ENCODE measurements at places on chromosomes 13 and 19. TPM values are rescaled to one million over a fixed set of nuclear protein-coding genes. Genes with fewer than 3 reads are reported as not detected.

Gene TRIM28
- polyA plus RNA-seq: 672 TPM

Gene RDH8
- not detected for polyA plus RNA-seq

Gene TUBA3C
- polyA plus RNA-seq: not detected

Gene JSRP1
- 0.59 TPM for polyA plus RNA-seq

Gene KLF16
- 10.1 TPM for polyA plus RNA-seq

Gene CFAP97D2
- polyA plus RNA-seq: not detected

Gene ZNF20
- 8.6 TPM for polyA plus RNA-seq

Gene ZNF98
- 2.1 TPM for polyA plus RNA-seq

Gene KLF5
- 25.7 TPM for polyA plus RNA-seq

Gene PABPC3
- polyA plus RNA-seq: 1.3 TPM

Gene CNN1
- 4.5 TPM for polyA plus RNA-seq

DNA sequence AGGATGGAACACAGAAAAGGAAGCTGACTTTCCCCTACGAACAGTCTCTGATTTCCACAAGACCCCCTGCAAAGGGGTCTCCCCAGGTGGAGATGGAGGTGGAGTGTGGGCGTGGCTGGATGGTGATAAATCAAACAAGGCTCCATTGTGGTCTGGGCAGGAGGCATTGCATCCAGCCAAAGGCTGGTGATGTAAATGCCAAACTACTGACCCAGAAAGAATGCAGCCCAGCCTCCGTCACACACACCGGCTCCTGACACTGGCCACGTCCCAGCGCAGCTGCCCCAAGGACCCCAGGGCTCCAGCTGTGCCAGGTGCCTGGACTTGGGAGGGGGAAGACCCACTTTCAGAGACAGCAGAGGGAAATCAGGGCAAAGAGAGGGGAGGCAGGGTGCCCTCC lies 6.3 kb downstream of the SLC7A1 start:
- DNase-seq: no peak

GRCh38 chr19:36401475-36401874 lies 17.0 kb downstream of the ZFP82 start:
- DNase-seq: no peak

DNA sequence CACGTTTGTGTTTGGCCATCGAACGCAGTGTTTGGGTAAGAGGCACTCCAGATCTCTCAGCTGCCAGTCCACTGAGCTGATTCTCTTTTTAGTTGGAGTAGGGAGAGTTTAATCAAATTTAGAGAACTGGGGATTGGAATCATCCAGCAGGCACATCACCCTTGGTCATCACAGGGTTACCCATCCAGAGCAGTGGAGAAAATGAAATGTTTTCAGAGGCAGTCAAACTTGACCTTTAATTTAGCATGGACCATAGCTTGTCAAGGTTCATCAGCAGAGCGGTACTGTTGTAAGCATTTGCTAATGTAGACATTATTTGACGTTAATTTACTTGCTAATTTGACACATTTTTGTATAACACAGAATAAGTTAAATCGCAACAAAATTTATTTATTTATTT lies 18.4 kb upstream of the FRY start:
- DNase-seq: no peak

DNA sequence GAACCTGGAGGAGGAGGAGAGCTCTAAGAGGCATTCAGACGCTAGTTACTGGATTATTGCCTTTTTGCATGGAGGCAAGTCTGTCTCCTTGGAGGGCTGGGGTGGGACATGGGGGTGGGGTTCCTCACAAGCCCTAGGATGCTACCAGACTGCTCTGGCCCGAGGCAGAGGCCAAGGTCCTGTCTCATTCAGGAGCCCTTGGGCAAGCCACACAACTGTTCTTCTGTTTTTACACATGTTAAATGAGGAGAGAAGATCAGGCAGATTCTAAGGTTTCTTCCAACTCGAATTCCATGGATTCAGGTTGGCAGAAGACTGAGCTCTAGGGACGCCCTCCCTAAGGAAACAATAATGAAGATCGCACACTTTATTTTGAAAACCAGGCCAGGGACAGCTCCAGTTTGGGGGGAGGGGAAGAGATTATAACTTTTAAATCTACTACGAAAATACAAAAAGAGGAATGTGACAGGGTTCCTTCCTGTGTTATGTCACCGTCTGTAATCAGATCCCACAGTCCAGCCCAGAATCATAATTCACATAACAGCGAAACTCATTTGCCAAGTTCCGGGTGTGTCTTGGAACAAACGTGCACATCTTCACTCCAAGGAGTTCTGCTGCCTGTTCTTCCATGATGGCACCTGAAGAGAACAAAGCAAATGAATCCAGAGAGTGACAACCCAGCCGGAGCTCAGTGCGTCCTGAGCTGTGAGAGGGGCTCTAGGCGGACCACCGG lies 25.2 kb downstream of the IL17D start:
- no peak for DNase-seq

- DNase-seq: no peak
Observed at GRCh38 chr13:111604097-111604496, 283.7 kb downstream of the TEX29 start.

GRCh38 chr19:38023671-38024541 lies 116.9 kb downstream of the SIPA1L3 start:
- no peak for DNase-seq

- no peak for DNase-seq
Observed at GRCh38 chr19:7104747-7105447, 35.4 kb downstream of the ZNF557 start.

DNA sequence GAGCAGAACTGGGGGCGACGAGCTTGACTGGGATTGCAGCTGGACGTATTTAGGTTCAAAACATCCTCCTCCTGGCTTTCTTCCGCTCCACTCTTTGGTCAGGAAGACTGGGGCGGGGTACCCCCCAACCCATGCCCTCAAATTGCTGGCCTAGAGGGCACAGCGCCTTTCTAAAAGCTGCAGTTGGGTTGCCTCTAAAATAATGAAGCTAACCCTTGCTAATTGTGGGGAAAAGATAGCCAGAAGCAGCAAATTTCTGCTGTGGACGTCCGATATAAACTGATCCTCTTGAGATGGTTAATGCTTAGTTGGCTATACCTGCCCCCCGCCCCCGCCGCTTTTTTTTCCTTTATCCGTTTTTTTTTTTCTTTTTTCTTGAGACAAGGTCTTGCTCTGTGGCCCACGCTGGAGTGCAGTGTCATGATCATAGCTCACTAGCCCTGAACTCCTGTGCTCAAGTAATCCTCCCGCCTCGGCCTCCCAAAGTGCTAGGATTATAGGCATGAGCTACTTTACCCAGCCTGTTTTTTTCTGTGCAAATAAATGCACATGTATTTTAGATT lies 754 bp upstream of the CHERP start:
- DNase-seq: no peak

DNA sequence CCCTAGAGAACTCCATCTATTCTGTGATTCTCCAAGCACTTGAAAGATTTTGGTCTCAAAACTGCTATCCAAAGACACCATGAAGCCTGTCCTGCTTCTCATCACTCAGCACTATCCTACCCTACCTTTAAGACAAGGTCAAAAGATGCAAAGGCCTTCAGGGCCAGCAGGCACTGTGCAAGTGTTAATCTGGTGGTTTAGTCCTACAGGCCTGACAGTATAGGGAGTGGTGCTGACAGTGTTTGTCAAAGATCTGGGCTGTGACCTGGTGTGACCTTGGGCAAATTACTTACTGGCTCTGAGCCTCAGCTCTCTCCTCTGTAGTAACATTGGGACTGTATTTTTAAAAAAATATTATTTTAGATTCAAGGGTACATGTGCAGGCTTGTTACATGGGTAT lies 28.0 kb downstream of the SIAH3 start:
- no peak for DNase-seq

DNA sequence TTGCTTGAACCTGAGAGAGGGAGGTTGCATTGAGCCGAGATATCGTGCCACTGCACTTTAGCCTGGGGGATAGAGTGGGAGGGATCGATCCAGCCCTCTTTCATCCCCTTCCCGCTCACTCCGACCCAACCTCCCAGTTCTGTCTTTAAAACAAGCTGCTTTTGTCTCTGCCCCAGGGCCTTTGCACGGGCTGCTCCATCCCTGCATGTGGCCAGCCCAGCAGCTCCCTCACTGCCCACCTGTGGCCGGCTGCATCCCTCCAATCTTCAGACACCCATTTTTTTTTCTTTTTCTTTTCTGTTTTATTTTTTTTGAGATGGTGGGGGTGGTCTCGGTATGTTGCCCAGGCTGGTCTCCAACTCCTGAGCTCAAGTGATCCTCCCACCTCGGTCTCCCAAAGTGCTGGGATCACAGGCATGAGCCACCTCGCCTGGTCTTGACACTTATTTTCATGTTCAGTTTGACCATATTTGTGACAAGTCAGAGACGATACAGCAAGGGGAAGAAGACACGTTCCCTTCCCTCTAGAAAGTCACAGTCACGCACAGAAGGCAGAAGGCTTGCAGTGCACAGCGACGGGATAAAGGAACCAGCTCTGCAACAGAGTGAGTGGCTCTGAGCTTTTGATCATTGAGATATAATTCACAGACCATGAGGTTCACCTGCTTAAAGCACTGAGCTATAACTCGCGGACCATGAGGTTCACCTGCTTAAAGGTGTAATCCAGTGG lies 31.8 kb downstream of the EFNA2 start:
- DNase-seq: no peak

DNA sequence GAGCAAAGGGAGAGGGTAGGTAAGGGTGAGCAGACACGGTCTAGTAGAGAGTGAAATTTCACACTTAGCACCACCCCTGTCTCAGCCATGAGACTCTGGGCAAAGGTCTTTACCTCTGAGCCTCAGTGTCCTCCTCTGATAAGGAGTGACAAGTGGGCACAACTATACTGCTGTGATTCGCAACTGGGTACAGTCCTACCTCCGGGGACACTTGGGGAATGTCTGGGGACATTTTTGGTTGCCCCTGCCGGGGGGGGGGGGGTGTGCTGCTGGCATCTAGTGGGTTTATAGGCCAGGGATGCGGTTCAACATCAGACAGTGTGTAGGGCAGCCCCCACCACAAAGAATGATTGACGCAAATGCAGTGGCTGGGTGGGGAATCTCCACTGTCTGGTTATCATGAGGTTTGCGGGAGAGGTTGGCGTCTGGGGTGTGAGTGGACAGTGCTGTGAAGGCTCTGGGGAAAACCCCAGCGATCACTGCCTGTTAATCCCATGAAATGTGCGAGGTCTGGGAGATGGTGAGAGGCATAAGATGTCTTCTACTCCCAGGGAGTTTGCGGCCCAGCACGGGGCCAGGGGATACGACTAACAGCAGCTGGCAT lies 4.3 kb downstream of the NACC1 start:
- DNase-seq: no peak

DNA sequence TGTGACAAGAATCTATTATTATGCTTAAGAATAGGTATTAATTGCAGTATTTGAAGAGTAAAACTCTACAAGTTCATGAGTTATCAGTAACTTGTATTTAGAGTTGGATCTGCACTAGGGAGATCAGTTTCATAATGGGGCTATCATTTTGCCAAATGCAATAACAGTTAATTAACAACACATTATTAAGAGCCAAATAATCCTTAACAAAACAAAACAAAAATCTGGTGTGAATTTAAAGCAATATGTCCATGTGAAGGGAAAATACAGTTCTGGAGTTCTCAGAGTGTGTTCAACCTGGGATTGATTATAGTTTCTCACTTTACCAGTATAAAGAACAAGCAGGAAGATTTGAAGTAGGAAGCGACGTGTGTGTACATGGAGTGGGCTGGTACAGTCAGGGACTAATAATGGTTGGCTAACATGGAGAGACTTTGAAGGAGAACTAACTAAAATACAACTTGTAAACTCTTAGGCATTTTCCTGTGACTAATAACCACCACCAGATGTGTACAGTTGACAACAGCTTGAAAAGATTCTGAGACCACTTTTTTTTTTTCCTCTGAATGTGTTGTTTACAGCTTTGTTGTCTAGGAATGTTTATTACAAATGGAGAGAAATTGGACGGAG lies 58.5 kb downstream of the POSTN start:
- no peak for DNase-seq

- no peak for DNase-seq
Observed at GRCh38 chr13:23696610-23697009, 126.4 kb downstream of the TNFRSF19 start.

DNA sequence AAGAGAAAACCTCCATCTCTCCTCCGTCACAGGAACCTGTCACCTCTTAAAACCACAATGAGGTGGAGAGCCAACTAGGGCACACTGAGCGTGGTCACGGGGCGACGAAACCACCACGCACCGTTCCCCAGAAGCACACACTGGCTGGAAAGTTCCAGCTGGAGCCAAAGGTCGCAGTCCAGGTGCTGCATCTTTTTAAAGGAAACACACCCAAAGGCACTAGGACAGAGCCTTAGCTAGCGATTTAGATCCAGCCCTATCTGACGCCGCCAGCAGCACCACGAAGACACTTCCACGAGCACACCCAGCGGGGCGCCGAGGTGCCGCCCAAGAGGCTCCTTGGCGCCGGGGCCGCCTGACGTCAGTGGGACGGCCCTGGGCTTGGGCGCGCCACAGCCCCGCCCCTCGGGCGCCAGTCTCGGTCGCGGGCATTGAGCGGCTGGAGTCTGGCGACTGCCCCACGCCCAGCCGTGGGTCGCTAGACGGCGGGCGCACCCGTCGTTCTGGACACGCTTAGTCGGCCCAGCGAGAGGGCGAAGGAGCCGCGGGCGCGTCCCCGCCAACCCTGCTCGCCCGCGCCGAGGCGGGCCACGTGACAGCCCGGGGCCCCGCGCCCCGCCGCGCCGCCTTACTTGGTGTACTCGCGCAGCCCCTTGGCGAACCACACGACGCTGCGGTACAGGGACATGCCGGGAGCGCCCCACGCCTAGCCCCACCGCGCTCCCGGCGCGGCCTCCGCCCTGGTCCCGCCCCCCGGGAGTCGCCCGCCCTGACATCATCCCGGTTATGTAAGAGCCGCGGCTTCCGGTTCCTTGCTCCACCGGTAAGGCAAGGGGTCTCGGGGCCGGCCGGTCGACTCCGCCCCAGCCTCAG lies at the start of gene DHRS12:
Gene DHRS12 (minus strand): TSS at position 742 of the 873 bp plus-strand sequence. CDS start 4,504 bp downstream, outside the sequence.
- peak; percentile 81 for DNase-seq

DNA sequence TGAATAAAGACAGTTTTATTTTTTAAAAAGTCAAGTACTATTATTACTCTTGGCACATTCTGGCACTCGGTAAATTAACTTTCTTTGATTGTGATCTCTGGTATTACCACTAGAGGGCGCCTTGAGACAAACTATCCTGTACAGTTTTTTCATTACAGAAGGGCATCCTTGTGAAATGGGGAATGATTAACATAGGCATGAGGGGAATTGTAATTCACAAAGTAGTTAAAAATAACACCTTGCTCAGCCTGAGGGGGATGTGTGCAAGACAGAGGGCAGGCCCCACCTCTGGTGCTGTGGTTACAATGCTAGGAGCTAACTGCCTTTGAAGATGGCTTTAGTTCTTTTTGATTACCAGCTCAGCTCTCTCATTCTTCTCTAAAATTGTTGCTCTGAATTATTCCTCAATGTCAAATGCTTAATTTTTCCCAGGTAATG lies 24.2 kb upstream of the C1QTNF9B start:
- DNase-seq: peak; percentile 35

- DNase-seq: no peak
Observed at GRCh38 chr19:15223649-15224361, 8.4 kb downstream of the EPHX3 start.

GRCh38 chr13:110647365-110647737 lies 32.0 kb downstream of the NAXD start:
- DNase-seq: no peak

All from renal cortex interstitium (tissue), 15 donors.